ENCODE measurements at places on chromosomes 16 and 17.

DNA sequence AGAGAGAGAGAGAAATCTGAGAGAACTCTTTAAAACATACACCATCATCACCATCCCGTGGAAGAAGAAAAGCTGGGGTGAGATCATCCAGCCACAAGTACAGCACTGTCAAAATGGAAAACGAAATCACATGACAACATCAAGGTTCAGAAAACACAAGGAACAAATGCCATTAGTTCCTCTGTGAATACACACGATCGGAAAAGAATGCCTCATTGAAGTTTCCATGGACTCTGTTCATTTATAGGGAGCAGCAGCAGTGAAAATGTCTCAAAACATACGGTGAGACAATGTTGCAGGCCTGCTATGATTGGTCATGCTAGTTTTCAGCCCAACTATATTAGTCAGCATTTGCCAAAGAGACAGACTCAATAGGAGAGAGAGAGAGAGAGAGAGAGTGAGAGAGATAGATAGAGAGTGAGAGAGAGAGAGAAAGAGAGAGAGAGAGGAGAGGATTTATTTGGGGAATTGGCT, 4.4 kb downstream of the CFAP97D1 start:
- DNase-seq: peak; percentile 54

- no peak for DNase-seq
These were observed 223.2 kb upstream of the DYNLRB2 start for GRCh38 chr16:80317599-80318037.

- no peak for DNase-seq
These were observed 25.4 kb upstream of the ALDH3A1 start for GRCh38 chr17:19773534-19773933.

DNA sequence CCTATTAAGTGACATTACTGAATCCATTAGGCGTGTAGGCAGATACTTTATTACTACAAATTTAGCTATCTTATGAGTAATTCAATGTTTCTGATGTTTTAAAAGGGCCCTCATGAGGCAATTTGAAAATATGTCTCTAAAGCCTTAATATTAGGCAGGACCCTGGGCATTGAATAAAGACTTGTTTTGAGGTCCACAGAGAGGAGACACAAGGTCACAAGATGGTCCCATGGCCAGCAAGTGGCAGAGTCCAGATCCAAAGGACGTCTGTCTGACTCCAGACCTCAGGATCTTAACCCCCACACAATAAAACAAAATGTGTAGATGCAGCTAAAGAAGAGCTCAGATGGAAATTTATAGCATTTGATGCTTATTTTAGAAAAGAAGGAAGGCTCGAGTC, 31.9 kb upstream of the HEATR6 start:
- DNase-seq: no peak

DNA sequence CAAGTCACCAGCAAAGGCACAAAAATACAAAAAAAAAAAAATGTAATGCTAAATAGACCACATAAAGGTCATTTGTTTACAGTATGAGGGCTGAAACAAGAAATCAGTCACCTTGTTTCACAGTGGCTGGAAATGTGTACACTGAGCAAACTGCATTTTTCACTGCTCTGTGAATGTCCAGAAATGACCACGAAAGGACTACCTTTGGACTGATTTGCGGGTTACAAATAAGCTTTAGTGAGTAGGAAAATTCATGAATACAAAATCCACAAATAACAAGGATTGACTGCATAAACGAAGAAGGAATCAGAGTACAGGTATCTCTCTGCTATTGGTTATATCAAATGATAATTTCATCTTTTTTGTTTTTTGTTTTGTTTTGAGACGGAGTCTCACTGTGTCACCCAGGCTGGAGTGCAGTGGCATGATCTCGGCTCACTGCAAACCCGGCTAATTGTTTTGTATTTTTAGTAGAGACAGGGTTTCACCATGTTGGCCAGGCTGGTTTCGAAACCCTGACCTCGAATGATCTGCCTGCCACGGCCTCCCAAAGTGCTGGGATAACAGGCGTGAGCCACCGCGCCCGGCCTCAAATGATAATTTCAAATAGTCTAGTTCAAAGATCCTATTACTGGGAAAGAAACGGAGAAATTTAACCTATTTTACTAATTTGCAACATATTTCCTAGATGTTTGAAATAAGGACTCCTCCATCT, 30.5 kb downstream of the CYTH1 start:
- DNase-seq: no peak

- DNase-seq: no peak
These were observed 495.0 kb upstream of the HSBP1 start for GRCh38 chr16:83312718-83313245.

DNA sequence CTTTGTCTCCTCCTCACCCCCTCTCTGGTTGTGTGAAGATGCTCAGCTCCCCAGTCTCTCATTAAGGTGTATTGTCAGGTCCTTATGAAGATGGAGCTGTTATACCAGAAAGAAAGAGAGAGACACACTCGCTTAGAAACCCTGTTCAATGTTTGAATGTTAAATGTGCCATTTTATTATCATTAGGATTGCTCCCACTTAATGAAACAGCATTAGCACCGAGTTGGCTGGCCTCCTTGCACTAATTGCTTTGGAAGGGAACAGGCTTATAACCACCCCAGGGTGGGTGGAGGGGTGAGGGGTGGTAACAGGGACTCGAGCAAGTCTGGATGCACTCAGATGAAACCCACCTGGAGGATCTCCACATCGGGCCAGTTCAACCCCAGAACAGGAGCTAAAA, 14.4 kb downstream of the PIPOX start:
- DNase-seq: no peak

DNA sequence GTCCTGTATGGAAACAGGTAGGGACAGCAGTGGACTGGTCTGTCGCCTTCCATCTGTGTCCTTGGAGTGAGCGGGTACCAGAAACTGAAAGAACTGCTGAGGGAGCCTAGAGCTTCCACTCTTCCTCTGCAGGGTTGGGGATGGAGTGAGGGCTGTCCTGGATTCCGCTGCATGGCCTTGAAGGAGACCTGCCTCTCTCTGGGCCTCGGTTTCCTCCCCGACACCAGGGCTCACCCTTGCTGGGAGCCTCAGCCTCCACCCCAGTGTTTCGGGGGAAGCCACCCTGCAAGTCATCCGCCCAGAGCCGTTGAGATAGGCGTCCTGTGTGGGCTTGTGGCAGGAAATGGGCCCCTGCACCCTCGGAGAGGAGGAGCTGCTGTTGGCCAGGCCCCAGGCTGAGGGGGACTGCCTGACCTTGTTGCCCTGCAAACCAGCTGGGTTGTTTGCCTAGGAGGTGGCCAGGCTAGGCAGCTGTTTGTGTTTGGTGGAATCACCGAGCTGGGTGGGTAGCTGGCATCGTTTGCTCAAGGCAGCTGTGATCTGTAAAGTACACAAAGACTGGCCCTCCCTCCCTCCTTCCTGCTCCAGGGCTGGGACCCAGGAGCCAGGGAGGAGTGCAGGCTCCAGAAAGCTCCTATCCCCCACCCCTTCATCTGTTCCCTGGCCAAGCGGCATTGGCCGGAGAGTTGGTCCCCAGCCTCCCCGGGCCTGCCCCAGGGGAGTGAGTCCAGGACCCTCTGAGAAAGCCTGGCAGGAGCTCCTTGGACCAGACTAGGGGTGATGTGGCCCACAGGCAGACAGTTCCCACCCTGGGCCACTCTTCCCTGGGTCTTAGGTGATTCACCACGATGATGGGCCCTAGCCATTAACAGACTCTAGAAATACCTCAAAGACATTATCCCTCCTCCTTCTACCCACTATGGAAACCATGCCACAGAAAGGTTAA, 1.3 kb downstream of the RAB37 start:
- DNase-seq: no peak

GRCh38 chr16:81907681-81908080, 103.6 kb downstream of the SDR42E1 start:
- DNase-seq: no peak

GRCh38 chr16:4141604-4142003, 25.4 kb upstream of the ADCY9 start:
- DNase-seq: no peak

- peak; percentile 40 for DNase-seq
These were observed 15.0 kb upstream of the NF1 start for GRCh38 chr17:31079731-31080130.

DNA sequence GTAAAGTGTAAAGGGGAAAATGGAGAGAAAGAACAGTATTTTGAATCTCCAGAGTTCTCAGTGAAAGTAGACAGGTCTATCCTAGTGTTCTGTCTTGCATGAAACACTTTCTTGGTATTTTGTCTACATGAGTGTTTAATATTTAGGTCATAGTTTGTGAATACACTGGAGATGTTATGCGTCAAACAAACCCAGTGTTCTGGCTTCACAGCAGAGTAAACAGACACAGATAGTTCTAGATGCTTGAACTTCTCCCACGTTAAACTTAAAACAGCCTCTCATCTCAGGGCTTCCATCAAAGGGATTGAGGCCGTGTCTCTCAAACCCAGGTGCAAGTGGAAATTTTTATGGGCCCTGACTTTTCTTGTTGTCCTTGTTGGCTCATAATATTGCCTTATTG, 48.3 kb downstream of the RBFOX1 start:
- DNase-seq: no peak

DNA sequence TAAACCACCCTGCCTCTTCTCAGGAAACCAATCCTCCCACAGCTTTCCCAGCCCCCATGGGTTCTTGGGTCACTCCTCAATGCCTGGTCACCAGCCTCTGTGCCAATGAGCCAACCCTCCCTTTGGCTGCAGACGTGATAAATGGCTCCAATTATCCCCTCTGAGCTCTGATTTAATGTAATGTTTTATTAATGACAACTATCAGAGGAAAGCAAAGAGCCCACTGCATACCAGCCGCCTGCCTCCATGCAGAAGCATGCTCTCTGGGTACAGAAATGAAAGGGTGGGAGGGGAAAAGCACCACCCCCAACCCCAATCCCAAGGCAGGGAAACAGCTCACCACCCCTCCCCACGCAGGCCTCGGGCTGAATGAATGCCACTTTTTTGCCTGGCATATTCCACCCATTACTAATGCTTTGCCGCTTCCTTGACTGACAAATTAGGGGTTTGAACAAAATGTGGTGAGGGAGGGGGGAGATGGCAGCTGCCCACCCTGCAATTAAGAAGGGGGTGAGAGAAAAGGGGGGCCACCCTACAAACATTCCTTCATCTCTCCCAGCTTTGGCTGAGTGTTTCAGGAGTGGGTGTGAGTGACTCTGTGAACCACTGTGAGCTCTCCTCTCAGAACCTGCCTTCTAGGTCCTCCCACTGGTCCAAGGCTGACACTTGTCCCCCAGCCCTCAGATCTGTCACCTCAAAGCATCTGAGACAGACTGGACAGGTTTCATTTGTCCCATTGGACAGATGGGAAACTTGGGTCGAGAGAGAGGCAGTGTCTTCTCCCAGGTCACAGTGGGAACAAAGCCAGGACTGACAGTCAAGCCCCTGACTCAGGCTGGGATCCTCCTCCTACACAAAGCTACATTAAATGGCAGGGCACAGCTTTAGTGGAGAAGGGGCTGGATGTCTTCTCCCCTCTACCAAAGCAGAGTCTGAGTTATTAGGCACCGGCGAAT, 161.5 kb downstream of the TMEM132E start:
- no peak for DNase-seq

DNA sequence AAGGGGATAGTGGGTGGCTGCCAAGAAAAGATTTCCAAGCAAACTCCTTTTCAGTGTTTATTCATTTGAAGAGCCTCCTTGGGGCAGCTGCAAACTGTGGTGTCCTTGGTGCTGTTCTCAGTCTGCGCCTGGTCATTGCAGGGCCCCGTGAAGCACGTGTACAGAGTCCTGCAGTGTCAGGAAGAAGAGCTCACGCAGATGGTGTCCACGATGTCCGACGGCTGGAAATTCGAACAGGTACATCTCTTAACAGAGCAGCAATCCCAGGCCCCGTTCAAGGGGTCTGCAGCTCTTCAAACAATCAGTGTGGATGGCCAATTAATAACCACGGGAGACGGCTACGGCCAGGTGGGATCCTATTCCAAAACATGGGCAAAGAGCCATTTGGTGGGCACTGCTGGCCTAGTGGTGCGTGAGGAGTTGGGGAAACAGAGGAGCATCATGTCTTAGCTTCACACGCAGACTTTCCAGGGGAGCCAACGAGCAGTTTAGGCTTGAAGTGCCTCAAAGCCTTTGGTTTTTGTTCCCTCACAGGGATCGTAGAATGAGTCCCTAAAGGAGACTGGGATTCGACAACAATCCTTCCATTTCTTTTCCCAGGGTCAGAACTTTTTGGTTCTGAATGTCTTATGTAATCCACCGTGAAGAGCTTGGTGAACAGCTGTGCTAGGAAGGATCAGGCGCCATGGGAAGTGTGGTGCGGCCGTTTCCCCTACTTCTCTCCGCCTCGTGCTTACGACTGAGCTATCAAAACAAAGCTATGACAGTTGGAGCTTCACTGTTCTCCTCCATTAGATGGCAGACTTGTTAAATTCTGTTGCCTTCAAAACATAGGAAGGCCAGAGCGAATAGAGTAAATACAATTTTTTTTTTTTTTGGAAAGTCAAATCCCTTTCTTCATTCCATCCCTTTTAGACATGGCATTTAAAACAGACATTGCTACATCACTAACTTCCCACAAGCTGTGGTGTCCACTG, 12.6 kb downstream of the KCTD2 start:
- DNase-seq: peak; percentile 76

All from suppressor macrophage treated with lipopolysaccharide for 1 hour (primary cell).